T1000 (cell line): ENCODE measurements at places on chromosomes 16 and 17.

DNA sequence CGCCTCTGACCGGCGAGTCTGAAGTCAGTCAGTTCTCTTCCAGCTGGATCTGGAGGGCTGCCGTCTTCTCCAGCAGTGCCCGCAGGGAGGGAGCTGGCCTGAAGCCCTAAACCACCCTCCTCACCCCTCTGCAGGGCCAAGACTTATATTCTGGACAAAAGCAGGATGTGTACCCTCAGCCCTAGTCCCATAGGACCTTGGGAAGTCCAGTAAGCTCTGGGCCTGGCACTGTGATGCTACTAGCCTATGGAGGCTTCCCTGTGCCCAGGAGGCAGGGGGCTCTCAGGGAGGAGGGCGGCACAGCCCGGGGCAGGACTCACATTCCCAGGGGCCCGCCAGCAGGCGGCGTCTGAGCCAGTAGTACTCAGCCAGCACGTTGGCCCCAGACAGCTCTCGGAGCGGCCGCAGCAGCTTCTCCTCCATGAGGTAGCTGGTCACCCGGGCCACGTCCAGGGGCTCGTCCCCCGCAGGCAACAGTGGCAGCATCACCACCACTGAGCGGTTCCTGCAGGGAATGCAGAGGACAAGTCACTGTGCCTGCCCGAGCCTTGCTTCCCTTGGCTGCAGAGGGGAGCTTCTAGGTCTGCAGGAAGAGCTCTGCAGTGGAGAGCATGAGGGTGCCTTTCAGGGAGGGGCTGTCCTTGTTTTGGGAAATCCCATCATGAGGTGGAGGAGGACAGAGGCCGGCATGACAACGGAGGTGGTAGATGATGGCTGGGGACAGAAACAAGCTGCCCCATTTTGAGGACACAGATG lies 41.7 kb downstream of the RMI2 start:
- DNase-seq = no peak

GRCh38 chr17:75697651-75698291 lies 23.5 kb upstream of the ITGB4 start:
- no peak for DNase-seq

DNA sequence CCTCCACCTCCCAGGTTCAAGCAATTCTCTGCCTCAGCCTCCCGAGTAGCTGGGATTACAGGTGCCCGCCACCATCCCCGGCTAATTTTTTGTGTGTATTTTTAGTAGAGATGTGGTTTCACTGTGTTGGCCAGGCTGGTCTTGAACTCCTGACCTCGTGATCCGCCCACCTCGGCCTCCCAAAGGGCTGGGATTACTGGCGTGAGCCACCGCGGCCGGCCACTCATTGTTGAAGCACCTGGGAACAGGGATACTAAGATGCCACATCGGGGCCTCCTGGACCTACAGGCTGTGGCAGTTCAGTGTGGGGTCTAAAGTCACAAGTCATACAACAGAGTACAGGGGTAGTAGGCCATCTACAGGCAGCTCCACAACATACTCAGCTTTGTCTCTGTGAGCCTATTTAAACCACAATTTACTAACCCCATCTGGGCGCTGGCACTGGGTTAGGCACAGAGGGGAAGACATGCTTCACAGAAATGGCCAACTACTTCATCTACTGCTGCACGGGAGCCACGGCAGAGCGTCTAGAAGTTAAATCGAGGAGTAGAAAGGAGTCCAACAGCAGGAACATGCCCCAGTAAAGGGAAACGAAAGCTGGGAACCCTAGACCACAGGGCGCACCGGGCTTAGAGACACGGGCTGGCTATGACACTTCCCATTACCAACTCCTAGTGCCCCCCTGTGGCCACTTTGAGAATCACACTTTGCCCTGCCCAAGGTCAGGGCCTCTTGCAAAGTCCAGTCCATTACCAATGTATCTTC lies 4.3 kb downstream of the VAMP2 start:
- peak; percentile 81 for DNase-seq

- peak; percentile 40 for DNase-seq
Measured at GRCh38 chr16:89431158-89431584, 59.2 kb downstream of the ANKRD11 start.

GRCh38 chr16:66928702-66929388 lies 3.5 kb upstream of the RRAD start:
- DNase-seq = no peak

- no peak for DNase-seq
Measured at GRCh38 chr17:34865716-34866115, 95.5 kb downstream of the CCT6B start.

DNA sequence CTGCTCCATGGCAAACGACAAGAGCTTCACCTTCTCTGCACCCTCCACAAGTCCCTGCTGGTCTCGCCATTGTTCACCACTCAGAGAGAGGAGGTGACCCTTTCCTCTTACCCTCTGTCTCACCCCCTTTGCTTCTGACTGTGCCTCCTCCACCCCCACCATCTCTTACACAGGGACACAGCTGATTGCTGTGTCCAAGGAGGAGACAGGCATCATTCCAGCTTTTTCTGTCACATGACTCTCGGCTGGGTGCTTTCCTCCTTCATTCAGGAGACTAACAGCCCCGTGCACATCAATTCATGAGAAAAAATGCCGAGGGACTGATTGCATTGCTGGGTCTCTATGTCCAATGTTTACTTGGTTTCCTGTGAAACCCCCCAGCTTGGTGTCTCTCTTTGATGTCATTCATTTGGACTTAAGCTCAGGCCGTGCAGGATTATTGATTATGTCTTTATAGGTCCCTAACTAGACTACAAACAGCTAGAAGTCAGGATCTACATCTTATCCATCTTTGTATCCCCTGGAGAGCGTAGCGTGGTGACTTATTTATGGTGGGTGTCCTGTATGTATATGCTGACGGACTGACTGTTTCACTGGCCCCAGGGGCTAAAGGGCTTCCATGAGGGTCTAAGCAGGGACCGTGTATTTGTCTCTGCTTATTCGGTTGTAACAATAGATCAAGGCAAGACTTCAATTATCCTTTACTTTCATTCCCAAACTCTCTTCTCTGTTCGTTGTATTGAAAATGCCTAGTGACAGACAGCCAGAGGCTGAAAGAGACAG lies 82.2 kb upstream of the CDH13 start:
- no peak for DNase-seq

- no peak for DNase-seq
Measured at GRCh38 chr16:76583466-76583865, 306.3 kb downstream of the CNTNAP4 start.

DNA sequence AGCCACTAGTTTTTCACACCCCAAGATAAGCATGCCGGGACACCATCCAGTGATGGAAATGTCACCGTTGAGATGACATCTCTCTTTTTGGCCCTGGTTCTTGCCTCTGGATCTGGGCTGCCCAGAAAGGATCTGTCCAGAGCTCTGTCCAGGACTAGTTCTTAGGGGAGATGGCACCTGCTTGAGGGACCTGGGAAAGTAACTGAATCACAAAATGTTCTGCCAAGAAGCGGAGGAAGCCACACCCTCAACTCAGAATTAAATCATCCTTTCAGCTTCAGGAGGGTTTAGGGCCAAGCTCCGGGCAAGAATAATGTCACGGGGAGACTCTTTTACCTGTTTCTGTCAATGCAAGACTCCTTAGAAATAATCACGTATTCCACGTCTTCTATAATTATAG lies 248.6 kb downstream of the MAF start:
- DNase-seq = no peak

GRCh38 chr17:16989230-16989952 lies 17.5 kb upstream of the TNFRSF13B start:
- no peak for DNase-seq

GRCh38 chr16:49890876-49891275 lies 35.0 kb upstream of the ZNF423 start:
- no peak for DNase-seq

GRCh38 chr17:72479113-72479512 lies 358.3 kb downstream of the SOX9 start:
- DNase-seq = no peak

- no peak for DNase-seq
Measured at GRCh38 chr16:19805459-19806162, 79.0 kb downstream of the GPRC5B start.
